ENCODE measurements at places on chromosomes 16 and 17.

DNA sequence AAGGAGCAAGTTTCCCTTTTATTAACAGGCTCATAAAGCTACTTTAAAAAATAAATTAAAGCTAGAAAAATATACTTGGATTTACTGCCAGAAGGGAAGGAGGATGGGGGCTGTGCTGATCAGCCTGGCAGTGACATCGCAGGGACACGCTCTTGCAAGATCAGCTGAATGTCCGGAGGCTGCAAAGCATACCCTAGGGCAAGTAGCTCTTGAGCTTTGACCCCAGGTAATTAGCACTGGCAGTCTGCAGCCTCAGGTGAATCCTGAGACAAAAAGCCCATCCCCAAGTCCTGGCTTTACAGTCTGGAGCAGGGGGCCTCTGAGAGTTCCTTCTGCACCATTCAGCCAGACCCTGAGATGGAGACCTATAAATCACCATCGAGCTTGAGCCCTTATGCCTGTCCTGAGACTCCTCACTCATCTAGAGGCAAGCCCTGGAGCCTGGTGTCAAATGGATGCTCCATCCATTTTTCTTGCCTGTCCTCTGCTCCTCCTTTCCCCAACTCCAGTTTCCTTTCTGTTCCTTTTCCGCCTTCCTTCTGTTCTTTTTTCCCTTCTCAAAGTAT is 131.7 kb downstream of the TMEM114 start:
- DNase-seq, result no peak

DNA sequence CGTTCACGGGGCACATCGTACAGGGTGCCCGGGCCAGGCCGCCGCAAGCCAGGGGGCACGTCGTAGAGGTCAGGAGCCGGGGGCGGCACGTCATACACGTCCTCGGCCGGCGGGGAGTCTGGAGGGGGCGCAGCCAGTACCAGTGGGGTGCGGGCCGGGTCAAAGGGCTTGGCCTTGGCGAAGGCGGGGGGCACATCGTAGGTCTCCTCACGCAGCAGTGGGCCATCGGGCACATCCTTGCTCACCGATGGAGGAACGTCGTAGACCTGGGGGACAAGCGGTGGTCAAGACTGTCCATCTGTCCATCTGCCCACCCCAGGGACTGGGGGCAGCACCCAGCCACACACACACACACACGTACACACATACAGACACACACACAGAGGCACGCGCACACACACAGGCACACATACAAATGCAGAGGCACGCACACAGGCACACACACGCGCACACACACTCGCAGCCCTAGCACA is 15.7 kb downstream of the BCAR1 start:
- no peak for DNase-seq

GRCh38 chr16:87976665-87977064 is 25.4 kb downstream of the BANP start:
- DNase-seq, result no peak

- no peak for DNase-seq
Observed at GRCh38 chr16:50448522-50448921, 79.7 kb upstream of the BRD7 start.

- DNase-seq, result no peak
Observed at GRCh38 chr16:89345642-89346150, 128.2 kb downstream of the ZNF778 start.

DNA sequence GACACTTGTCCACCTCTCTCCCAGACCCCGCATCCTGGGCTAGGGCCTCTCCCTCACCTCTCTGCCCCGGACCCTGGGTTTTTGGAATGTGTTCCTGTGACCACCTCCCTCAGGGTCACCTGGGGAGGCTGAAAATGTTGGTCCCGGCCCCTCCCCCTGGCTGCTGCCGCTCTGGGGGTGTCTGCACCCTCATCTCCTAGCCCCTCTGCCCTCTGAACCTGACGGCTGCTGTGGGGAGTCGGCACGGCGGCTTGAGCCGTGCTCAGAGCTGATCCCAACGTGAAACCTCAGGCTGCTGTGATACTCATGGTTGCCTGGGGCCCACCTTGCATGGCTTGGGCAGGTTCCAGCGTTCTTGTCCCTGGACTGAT is 42.8 kb downstream of the ADCY7 start:
- no peak for DNase-seq

- no peak for DNase-seq
Observed at GRCh38 chr16:5062051-5062450, 3.7 kb downstream of the C16orf89 start.

DNA sequence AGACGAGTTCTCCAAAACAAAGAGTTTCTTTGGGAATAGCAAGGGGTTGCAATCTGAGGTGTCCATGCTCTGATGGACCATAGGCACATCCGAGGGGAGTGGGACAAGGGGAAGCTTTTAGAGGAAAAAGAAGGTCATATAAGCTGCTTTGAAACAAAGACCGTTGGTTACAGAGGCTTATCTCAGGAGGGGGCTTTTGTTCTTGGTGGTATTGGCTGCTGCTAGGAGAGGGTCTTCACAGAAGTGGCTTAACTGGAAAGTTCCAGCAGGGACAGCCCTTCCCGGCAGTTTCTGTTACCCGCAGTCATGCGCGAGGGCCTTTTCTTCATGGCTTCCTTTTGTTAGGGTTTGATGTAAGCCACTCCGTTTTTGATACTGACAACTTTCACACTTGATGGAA is 76.0 kb downstream of the RAP1GAP2 start:
- no peak for DNase-seq

DNA sequence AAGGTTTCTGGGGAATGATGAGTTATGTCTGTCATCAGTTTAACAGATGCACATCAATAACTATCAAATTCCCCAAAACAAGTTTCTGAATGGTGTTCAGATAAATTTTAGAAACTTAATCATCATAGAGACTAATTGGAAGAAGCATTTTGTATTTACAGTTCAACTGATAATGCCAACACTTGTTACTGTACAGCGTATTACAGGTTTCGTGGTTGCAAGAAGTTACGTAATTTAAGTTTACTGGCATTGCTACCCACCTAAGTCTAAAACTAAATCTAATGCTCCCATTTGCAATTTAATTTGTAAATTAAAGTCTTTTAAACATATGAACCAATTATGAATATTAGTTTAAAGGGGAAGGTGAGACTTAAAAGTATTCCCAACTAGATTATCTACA is 3.0 kb downstream of the SRSF1 start:
- DNase-seq, result no peak

- DNase-seq, result no peak
Observed at GRCh38 chr16:48426244-48427141, 41.3 kb upstream of the SIAH1 start.

GRCh38 chr17:80737106-80738019 is 192.7 kb downstream of the RPTOR start:
- no peak for DNase-seq

GRCh38 chr16:58537124-58537906 is 22.0 kb downstream of the SETD6 start:
- no peak for DNase-seq

- DNase-seq, result no peak
Observed at GRCh38 chr17:81846743-81847689, 12.2 kb upstream of the PPP1R27 start.

DNA sequence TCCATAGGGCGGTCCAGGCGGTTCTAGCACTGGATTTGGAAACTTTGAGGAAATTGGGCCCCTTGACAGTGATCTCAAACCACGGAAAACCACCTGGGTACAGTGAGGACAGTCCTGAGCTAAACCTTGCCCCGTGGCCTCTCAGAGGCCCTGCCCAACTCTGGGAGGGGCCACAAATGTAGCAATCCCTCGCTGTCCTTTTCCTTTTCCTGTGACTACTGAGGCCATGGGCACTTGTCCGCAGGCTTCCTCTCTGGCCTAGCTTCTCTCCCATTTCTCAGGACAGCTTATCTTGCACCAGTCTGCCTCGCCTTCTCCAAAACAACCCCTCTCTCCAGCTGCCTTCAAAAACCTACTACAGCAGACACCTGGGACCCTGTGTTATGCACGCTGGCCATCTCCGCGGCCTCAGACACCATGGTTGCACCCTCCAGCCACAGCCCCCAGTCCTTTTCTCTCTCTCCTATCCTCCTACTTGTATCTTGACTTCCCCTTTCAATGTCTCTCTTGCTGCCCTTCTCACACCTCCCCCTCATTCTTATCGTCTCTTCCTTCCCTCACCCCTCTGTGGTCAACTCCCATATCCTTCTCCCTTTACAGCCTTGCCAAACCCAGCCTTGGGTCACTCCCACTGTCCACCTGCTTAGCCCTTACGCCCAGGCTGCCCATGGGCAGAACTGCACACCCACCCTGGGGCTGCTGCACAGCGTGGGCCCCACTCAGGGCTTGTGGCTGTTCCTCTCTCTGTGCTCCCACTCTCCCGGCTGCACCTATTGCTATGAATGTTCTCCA is 7.6 kb downstream of the SCPEP1 start:
- DNase-seq, result no peak

DNA sequence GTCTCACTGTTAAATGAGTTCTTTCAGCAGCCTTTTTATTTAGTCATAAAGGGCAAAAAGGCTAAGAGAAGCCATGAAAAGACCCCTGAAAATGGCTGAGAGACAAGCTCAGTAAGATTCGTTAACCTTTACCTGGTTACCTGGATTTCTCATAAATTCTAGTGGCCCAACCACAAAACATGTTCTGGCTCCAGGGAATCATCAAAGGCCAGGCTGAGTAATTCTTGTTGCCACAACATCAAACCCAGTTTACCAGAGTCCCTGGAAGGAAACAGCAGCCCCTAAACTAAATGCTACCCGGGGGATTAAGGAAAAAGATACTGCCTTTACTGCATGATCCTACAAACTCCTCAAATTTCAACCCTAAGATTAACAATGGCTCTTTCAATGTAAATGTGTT is 15.8 kb downstream of the CYTH1 start:
- DNase-seq, result no peak
